Fibroblast of lung (primary cell): ENCODE measurements at places on chromosomes 7 and 10. TPM values are rescaled to one million over a fixed set of nuclear protein-coding genes. Genes with fewer than 3 reads are reported as not detected.

- H3K4me3 ChIP-seq = no peak overlapping the region
- peaks cover 3% of the 10 kb centered on the region for H3K27me3 ChIP-seq
- H3K27ac ChIP-seq = no peak overlapping the region
Measured at GRCh38 chr10:30366829-30367228, 17.8 kb upstream of the MTPAP start.

- no peaks in the 10 kb centered on the region for H3K27me3 ChIP-seq
- DNase-seq = no peak
- H3K27ac ChIP-seq = no peak overlapping the region
Measured at GRCh38 chr7:155965010-155965409, 152.7 kb upstream of the SHH start.

GRCh38 chr10:97778452-97779302 lies 6.9 kb upstream of the SFRP5 start:
- H3K4me1 ChIP-seq = no peaks in the 10 kb centered on the region
- H3K27ac ChIP-seq = no peak overlapping the region
- peaks cover 12% of the 10 kb centered on the region for H3K27me3 ChIP-seq
- no peaks in the 10 kb centered on the region for H3K36me3 ChIP-seq
- no peak for DNase-seq
- H3K4me3 ChIP-seq = no peak overlapping the region

DNA sequence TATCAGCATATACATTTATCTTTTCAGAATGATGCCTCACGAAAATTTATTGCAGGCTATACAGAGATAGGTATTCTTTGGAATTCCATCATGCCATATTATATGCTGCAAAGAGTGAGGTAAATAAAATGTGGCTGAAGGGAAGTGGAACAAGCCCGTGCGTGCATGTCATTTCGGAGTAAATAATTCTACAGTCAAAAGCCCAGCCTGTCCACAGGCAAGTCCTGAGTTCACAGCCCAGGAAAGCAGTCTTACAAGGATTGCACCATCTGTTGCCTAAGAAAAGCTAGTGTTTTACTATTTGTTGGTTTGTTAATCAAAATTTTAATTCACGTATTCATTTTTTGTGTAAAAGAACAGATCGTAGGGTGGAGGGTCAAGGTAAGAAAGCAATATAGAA lies 292.4 kb upstream of the AKR1E2 start:
- no peak overlapping the region for H3K27ac ChIP-seq
- DNase-seq = no peak
- no peaks in the 10 kb centered on the region for H3K36me3 ChIP-seq
- H3K4me1 ChIP-seq = no peaks in the 10 kb centered on the region

GRCh38 chr7:84497873-84498272 lies 303.3 kb upstream of the SEMA3A start:
- no peaks in the 10 kb centered on the region for H3K27me3 ChIP-seq
- no peak overlapping the region for H3K27ac ChIP-seq
- no peaks in the 10 kb centered on the region for H3K4me1 ChIP-seq
- no peak overlapping the region for H3K4me3 ChIP-seq
- no peaks in the 10 kb centered on the region for H3K36me3 ChIP-seq
- peak; percentile 30 for DNase-seq

Gene PLXNA4
- polyA plus RNA-seq = 1.5 and 2.4 TPM in 2 replicates

Gene ZNF33B
- polyA plus RNA-seq = 3.2 and 7.5 TPM in 2 replicates

Gene SNX10
- polyA plus RNA-seq = 0.06 and 0.41 TPM in 2 replicates
